ENCODE measurements at places on chromosomes 4 and X. TPM values are rescaled to one million over a fixed set of nuclear protein-coding genes. Genes with fewer than 3 reads are reported as not detected.

GRCh38 chr4:4761128-4761982 is 98.1 kb upstream of the MSX1 start:
- peak; percentile 59 for DNase-seq

GRCh38 chrX:108029928-108030711 is 14.7 kb upstream of the VSIG1 start:
- DNase-seq = no peak

- no peak for DNase-seq
Measured at GRCh38 chr4:141127884-141128283, 5.4 kb downstream of the RNF150 start.

- no peak for DNase-seq
Measured at GRCh38 chrX:118497180-118497818, 1.7 kb downstream of the DOCK11 start.

DNA sequence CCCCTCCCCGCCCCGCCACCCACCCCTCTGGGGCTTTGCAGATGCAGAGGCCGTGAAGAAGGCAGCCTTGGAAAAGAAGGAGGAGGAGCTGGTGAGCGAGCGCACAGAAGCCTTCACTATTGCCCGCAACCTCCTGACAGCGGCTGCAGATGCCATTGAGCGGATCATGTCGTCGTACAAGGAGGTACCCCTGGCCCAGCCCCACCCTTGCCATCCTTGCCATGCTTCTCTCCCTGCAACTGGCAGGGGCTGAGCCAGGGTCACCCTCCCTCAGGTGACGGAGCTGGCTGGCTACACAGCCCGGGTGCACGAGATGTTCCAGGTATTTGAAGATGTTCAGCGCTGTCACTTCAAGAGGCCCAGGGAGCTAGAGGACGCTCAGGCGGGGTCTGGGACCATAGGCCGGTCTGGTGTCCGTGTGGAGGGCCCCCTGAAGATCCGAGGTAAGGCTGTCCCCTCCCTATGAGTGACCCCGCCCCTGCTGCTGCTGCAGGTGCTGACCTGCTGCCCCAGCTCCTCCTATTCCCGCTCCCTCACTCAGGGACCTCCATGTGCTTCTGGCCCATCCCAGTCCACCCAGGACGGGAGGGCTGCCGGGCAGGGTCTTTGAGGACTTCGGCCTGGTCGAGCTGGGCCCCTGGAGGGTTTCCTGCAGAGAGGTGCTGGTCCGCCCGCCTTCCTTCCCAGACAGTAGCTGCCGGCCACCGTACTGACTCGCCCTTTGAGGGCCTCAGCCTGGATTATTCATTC is 11.6 kb downstream of the ABCD1 start:
- DNase-seq = no peak

- DNase-seq = no peak
Measured at GRCh38 chr4:65799513-65799912, 129.2 kb upstream of the EPHA5 start.

GRCh38 chr4:74120086-74120485 is 21.1 kb upstream of the CXCL2 start:
- DNase-seq = no peak

DNA sequence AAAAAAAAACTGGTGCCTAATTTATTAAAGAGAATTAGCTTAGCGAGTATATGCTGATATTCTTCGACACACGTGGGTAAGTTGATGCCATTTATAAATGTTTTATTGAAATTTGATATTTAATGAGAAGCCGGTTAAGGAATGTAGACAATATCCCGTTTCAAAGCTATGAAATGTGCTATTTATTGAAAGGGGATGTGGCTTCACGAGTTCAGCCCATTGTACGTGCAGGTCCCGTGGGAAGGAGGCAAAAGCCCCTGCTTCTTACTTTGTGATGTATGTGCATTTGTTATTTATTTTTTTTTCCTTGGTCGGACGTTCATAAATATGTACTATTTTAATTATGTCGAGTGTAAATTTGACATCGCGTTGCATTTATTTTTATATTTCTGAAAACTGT is 20.2 kb downstream of the SHOX start:
- DNase-seq = no peak

GRCh38 chr4:92551616-92552015 is 247.8 kb downstream of the GRID2 start:
- DNase-seq = no peak

- DNase-seq = no peak
Measured at GRCh38 chr4:188190461-188190860, 51.2 kb downstream of the TRIML1 start.

FNIP2 gene
- 20.7 TPM for total RNA-seq

ATP1B4 gene
- total RNA-seq = not detected

HTN3 gene
- not detected for total RNA-seq

SSX2 gene
- total RNA-seq = not detected

TAF1 gene
- total RNA-seq = 31.3 TPM

PTCHD1 gene
- total RNA-seq = 1.9 TPM

Measured in chondrocyte (in vitro differentiated cells).